H1 (cell line): ENCODE measurements at places on chromosomes 16 and 17. TPM values are rescaled to one million over a fixed set of nuclear protein-coding genes. Genes with fewer than 3 reads are reported as not detected.
A peak's percentile ranks its signal among the peaks of the same experiment; 100 is the strongest.

The SGCA gene
- not detected in 2 replicates for total RNA-seq

The ASPHD1 gene
- 17.8 and 18.6 TPM in 2 replicates for total RNA-seq

The FOXO3B gene
- 12.4 and 13.3 TPM in 2 replicates for total RNA-seq

The MAPT gene
- 1.7 and 2.4 TPM in 2 replicates for total RNA-seq

The MYH11 gene
- 0.71 and 0.78 TPM in 2 replicates for total RNA-seq

The TP53TG3E gene
- not detected in 2 replicates for total RNA-seq

The NPIPB2 gene
- 4.6 and 7.5 TPM in 2 replicates for total RNA-seq

- DNase-seq = no peak
These were observed 159.6 kb downstream of the HAPSTR1 start for GRCh38 chr16:9251026-9251425.

- DNase-seq = no peak
These were observed 118.4 kb downstream of the COPRS start for GRCh38 chr17:31740611-31741082.

DNA sequence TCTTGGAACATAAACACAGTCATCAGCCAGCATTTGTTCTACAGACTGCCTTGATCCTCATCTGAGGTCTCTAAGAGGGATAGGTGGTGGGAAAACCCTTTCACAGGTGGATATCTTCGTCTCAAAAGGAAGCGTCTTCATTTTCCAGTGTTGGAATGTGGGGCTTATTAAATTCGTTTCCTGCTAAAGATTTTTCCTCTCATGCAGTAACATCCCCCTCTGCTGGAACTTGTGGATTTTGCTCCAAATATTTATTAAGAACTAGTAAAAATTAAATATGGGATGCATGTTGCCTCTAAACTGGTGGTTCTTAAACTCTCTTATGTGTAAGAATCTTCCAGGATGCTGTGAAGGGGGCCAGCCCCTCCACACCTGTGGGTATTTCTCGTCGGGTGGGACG, 20.1 kb upstream of the MLYCD start:
- no peak for DNase-seq

DNA sequence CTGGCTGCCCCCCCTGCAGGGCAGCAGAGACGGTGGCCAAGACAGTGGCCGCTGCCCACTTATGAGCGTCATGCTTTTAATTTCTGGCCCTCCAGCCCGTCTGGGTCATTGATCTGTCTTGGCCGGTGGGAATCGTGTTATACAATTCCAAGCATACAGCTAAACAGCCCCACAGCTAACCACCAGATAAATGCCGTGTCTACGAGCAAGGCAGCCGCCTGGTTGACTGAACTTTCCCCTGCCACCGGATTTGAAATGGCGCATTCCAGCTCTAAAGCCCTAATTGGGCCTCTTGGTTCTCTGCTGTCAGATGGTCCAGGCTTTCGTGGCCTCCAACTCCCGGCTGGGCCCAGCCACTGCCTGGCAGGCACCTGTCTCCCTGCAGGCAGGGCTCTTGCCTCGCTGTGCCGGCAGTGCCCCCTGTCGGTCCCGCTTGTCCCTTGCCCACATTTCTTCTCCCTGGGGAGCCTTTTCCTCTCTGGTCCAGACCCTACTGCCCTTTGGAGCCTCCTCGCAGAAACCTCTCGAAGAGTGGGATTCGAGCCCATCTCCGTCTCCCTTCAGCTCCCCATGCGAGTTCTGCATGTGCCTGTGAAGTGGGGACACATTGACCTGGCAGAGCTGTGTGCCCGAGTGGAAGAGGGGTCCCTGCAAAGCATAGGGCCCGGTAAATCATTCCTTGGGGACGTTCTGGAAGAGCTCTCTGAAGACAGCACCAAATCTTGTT, 1.8 kb upstream of the RBFOX3 start:
- peak; percentile 97 for DNase-seq

- no peak for DNase-seq
These were observed 109.4 kb downstream of the CDK5R1 start for GRCh38 chr17:32596206-32596605.

DNA sequence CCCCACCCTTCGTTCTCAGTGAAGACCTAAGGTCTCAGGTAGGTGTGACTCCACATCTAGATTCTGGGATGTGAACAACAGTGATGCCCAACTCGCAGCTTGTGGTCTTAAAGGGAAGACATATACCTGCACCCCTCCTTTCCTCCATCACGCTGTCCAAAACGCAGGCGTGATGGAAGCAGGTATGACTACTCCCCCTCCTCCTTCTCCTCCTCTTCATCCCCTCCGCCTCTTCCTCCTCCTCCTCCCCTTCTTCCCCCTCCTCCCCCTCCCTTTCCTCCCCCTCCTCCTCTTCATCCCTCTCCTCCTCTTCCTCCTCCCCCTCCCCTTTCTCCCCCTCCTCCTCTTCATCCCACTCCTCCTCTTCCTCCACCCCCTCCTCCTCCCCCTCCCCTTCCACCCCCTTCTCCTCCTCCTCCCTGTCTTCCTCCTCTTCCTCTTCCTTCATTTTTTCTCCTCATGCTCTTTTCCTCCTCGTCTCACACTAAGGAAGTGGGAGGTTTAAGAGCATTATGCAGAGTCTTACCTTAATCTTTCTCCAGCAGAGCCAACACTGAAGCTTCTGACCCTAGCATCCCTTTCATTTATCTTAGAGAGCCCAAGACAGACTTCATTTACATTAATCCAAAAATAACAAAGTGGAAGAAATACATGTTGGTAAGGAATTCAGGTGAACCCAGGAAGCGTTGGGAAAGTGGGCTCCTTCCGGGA, 352.5 kb downstream of the FOXL1 start:
- no peak for DNase-seq

DNA sequence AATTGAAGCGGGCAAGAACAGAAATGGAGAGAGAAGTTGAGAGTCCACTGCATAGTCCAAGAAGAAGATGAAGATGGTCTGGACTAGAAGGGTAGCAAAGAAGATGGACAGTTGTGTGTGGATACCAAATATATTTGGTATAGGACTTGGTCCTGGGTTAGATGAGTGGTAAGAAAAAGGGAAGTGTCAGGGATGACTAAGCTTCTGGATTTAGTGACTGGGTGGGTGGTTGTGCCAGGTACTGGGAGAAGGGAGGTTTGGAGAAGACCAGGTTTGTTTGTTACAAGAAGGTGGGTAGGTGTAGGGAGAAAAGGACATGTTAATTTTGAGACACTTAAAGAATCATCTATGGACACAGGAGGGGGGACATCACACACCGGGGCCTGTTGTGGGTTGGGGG, 5.4 kb downstream of the VMP1 start:
- DNase-seq = no peak

GRCh38 chr16:86286991-86287663, 223.2 kb upstream of the FOXF1 start:
- DNase-seq = peak; percentile 33

- DNase-seq = no peak
These were observed 26.7 kb downstream of the PIMREG start for GRCh38 chr17:6470751-6471521.

DNA sequence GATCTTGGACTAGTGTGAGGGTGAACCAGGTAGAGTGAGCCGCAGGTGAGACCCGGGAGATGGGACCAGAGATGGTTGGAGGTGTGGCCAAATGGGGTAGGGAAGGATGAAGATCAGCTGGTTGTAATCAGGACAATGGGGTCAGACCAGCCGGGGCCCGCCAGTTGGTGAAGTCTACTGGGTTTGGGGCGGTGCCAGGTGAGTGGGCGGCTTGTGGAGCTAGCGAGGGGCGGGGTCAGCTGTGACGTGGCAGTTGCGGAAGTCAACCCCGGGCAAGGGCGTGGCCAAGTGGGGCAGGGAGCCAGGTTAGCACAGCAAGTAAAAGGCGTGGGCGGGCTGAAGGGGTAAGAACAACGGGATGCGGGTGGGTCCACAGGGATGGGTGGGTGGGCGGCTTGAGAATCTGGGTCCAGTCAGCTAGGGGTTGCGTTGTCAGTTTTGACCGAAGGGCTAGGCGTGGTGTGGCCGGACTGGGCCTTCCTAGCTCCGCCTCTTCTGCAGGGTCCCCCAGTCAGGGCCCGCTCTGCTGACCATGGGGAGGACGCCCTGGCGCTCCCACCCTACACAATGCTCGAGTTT, 25.5 kb upstream of the ALKBH5 start:
- DNase-seq = peak; percentile 100

- no peak for DNase-seq
These were observed 11.2 kb downstream of the NLK start for GRCh38 chr17:28053725-28054124.

DNA sequence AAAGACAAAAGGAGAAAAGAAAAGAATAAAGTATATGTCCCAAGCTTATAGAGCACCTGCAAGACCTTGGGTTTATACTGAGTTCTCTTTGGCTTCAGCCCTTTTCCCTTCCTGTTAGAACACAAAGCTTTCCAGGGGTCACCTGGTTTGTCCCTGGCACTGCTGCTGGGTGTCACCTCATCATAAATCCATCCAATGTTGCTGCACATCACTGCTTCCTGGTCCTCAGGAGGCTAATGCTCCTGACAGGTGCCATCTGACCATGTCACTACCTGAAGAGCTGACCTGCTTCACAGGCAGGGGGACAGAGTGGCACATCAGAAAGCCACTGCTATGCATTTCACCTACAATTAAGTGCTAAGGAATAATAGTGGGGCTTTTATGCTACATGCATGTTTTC, 164.6 kb upstream of the ELAC2 start:
- DNase-seq = no peak
